ENCODE measurements at places on chromosomes 16 and 17. TPM values are rescaled to one million over a fixed set of nuclear protein-coding genes. Genes with fewer than 3 reads are reported as not detected.

Gene BIRC5
- total RNA-seq, result 53.6 TPM

Gene SCIMP
- not detected for total RNA-seq

Gene SYNGR3
- total RNA-seq, result 1.9 TPM

Gene SUMO2
- total RNA-seq, result 133 TPM

Gene SMIM22
- total RNA-seq, result not detected

Gene CTRB2
- total RNA-seq, result not detected

Gene PER1
- 3.4 TPM for total RNA-seq

Gene ACSM3
- total RNA-seq, result 0.56 TPM

Gene CDK3
- 0.72 TPM for total RNA-seq

Gene HP
- total RNA-seq, result not detected

Gene CFAP97D1
- total RNA-seq, result not detected

Gene CHST5
- not detected for total RNA-seq

Gene SDK2
- total RNA-seq, result under 0.01 TPM

Gene TBC1D3K
- total RNA-seq, result not detected

Gene EVPLL
- total RNA-seq, result not detected

Gene CCL14
- total RNA-seq, result not detected

Gene SLC6A2
- total RNA-seq, result not detected

Gene ZSCAN10
- total RNA-seq, result not detected

Gene MED9
- total RNA-seq, result 8.9 TPM

Gene PIRT
- total RNA-seq, result not detected

Gene RNU2-1
- total RNA-seq, result not detected

Gene ST6GALNAC1
- not detected for total RNA-seq

Gene SOCS1
- 2.2 TPM for total RNA-seq

Gene RPH3AL
- total RNA-seq, result 1.8 TPM

Gene LPO
- total RNA-seq, result not detected

Gene ZG16B
- total RNA-seq, result 0.54 TPM

Gene ATP2A3
- total RNA-seq, result 0.18 TPM

Gene NTN1
- under 0.01 TPM for total RNA-seq

Gene ABI3
- total RNA-seq, result 1.1 TPM

Gene SERPINF2
- not detected for total RNA-seq

Gene PPY
- not detected for total RNA-seq

Gene VMO1
- total RNA-seq, result not detected

Gene HSD17B1
- 0.56 TPM for total RNA-seq

Gene HGS
- total RNA-seq, result 49.4 TPM

Gene KCTD11
- 10.8 TPM for total RNA-seq

Gene MAPT
- total RNA-seq, result under 0.01 TPM

Gene GRAP
- under 0.01 TPM for total RNA-seq

Gene TNP2
- total RNA-seq, result not detected

Gene TBC1D28
- total RNA-seq, result not detected

Gene CA5A
- not detected for total RNA-seq

Gene TUBB3
- total RNA-seq, result 311 TPM

Gene CTRB1
- not detected for total RNA-seq

Gene HAP1
- total RNA-seq, result under 0.01 TPM

Gene NOD2
- not detected for total RNA-seq

Gene ZNF423
- under 0.01 TPM for total RNA-seq

Gene SOX9
- total RNA-seq, result 4.1 TPM

Gene MAF
- under 0.01 TPM for total RNA-seq

Gene DDX42
- total RNA-seq, result 74.7 TPM

Gene SLC5A10
- not detected for total RNA-seq

Gene RTN4RL1
- total RNA-seq, result under 0.01 TPM

Gene UMOD
- total RNA-seq, result not detected

Gene GJC1
- total RNA-seq, result 69.7 TPM

Gene CBX2
- total RNA-seq, result 2.2 TPM

Gene G6PC1
- total RNA-seq, result not detected

Gene CRYBA1
- total RNA-seq, result not detected

Gene CHST6
- total RNA-seq, result under 0.01 TPM

Gene OTOP3
- total RNA-seq, result not detected

Gene CCL13
- not detected for total RNA-seq

Data from IMR-90 (cell line).